ELR (cell line): ENCODE measurements at places on chromosomes 5 and 9.
A peak's percentile ranks its signal among the peaks of the same experiment; 100 is the strongest.

GRCh38 chr5:77987331-77987730 is 211.2 kb upstream of the TBCA start:
- DNase-seq: no peak

GRCh38 chr9:110537841-110538646 is 41.5 kb downstream of the SVEP1 start:
- DNase-seq: no peak

GRCh38 chr5:2917093-2917492 is 165.6 kb upstream of the IRX2 start:
- DNase-seq: no peak

DNA sequence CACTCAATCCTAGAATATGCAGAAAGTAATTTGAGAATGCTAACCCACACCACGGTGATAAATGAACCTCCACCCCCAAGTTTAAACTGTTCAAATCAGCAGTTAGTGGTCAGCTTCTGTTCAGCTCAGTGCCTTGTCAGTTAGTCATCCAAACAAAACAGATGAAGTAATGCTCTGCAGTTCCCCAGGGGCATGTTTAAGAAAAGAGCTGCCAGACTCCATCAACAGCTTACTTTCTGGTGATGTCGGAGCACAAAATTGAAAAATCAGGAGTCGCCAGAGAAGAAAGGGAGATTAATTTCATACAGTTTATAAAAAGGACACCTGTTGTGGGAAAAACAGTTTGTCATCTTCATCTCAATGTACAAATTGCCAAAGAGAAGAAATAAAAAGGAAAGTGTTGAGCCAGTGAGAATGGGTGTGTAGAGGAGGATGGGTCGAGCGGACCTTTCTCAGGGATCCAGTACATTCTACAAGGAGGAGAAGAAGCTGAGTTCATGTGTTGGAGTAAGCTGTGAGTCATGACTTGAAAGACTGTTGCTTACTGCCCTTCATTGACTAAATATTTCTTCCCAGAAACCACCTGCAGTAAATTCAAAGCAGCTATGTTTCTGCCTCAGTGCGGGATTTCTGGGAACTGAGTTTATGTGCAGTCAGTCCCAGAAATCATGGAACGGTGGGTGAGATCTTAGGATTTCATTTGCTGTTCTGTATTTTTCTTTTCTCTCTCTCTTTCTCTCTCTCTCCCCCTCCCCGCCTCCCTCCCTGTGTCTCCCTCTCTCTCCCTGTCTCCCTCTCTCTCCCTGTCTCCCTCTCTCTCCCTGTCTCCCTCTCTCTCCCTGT is 13.7 kb downstream of the TRIO start:
- DNase-seq: peak; percentile 98

DNA sequence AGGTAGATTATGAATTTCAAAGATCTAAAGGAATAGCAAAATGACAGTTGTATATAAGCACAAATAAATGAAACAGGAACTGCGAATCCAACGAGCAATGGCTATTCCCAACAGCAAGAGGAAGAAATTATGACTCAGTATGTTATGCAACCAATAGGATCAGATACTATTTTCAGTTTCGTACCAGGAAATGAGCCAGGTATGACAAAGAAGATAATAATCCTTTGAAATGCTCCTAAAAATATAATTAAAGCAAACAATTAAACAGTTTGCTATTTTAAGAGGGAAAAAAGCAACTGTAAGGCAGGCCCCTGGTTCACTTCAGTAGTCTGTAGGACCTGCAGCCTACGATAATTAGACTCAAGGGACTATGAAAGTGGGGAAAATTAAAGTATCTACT is 58.9 kb downstream of the AUH start:
- DNase-seq: peak; percentile 94
